Heart right ventricle (tissue), 16 donors: ENCODE measurements at places on chromosomes 12 and 14. TPM values are rescaled to one million over a fixed set of nuclear protein-coding genes. Genes with fewer than 3 reads are reported as not detected.

The MSI1 gene
- 1.1 TPM for polyA plus RNA-seq

- no peaks in the 10 kb centered on the region for H3K36me3 ChIP-seq
- H3K4me3 ChIP-seq, result no peak overlapping the region
- no peak overlapping the region for H3K27ac ChIP-seq
- H3K4me1 ChIP-seq, result no peaks in the 10 kb centered on the region
- DNase-seq, result no peak
- H3K27me3 ChIP-seq, result peaks cover 12% of the 10 kb centered on the region
Observed at GRCh38 chr12:115763376-115763775, 514.1 kb downstream of the MED13L start.

DNA sequence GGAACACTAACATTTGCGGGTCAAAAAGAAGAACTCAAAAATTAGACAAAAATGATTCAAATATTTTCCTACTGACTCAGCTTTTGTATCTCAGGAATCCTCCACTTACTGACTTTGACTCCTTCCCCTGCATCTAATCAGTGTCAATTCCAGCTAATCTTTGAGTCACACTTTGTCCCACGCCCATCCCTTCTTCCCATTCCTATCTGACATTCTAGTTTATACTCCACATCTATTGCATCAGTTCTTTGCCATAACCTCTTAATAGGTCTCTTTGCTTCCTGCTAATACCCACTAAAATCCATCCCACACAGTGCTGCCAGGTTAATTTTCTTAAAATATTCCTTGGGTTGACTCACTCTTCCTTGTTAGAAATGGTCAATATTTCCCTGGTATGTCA is 19.1 kb downstream of the BBS10 start:
- no peak for DNase-seq
- H3K4me1 ChIP-seq, result no peaks in the 10 kb centered on the region
- H3K27ac ChIP-seq, result no peak overlapping the region
- no peak overlapping the region for H3K4me3 ChIP-seq

GRCh38 chr14:102560458-102561261 is 31.8 kb upstream of the RCOR1 start:
- DNase-seq, result no peak
- H3K27ac ChIP-seq, result no peak overlapping the region
- H3K4me1 ChIP-seq, result no peaks in the 10 kb centered on the region
- H3K4me3 ChIP-seq, result no peak overlapping the region
- no peaks in the 10 kb centered on the region for H3K36me3 ChIP-seq

DNA sequence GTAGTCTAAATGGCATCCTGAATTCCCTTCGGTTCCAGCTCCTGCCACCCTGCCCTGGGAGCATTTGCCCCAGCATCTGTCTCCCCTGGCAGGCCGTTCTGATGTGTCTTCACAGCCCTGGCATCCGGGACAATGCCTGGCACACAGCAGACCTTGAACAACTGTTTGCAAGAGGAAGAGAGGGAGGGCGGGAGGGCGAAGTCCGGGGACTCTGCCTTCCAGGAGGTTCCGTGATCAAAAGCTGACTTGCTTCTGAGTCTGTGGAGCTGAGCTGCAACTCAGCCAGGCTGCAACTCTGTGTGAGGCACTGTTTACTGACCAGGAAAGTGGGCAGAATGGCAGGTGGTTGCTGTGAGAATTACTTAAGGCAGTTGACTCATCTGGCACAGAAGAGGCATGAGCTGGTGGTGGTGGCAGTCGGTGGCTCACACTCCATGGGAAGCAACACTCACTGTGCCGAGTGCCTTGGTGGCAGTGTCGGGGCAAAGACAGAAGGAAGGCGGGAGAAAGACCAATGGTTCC is 61.1 kb upstream of the DLK1 start:
- DNase-seq, result no peak
- peaks cover 9% of the 10 kb centered on the region for H3K4me1 ChIP-seq
- no peak overlapping the region for H3K4me3 ChIP-seq
- H3K27ac ChIP-seq, result peak overlapping the region; percentile 3
- H3K36me3 ChIP-seq, result no peaks in the 10 kb centered on the region

GRCh38 chr14:75453817-75454434 is 26.1 kb downstream of the JDP2 start:
- DNase-seq, result no peak
- no peaks in the 10 kb centered on the region for H3K36me3 ChIP-seq
- no peak overlapping the region for H3K4me3 ChIP-seq
- H3K27me3 ChIP-seq, result no peaks in the 10 kb centered on the region

DNA sequence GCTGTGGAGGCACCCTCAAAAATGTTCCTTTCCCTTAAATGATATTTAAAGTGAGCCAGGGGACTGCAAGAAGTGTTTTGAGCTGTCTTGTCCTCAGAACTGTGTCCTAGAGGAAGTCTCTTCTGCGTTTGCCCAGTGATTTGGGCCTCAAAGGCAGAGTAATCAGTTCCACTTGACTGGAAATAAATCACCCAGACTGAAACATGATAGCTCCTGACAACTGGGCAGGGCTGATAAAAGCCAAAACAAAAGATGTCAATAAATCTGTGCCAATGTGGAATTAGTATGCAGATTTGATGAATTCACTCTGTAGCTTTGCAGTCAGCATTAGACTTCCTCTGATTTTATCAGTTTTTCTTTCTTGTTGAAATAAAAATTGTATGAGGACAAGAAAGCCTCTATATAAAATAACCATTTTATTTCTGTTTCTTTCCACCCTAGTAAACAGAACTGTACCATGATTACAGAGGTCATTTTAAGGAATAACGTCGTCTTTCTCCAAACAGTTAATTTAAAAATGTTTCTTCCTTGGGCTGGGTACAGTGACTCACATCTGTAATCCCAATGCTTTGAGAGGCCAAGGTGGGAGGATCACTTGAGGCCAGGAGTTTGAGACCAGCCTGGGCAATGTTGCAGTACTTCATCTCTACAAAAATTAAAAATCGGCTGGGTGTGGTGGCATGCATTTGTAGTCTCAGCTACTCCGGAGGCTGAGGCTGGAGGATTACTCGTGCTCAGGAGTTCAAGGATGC is 180.8 kb downstream of the ERC1 start:
- H3K27ac ChIP-seq, result peak overlapping the region; percentile 52
- H3K36me3 ChIP-seq, result no peaks in the 10 kb centered on the region
- H3K4me1 ChIP-seq, result no peaks in the 10 kb centered on the region
- no peaks in the 10 kb centered on the region for H3K27me3 ChIP-seq

The TMPRSS12 gene
- not detected for polyA plus RNA-seq

DNA sequence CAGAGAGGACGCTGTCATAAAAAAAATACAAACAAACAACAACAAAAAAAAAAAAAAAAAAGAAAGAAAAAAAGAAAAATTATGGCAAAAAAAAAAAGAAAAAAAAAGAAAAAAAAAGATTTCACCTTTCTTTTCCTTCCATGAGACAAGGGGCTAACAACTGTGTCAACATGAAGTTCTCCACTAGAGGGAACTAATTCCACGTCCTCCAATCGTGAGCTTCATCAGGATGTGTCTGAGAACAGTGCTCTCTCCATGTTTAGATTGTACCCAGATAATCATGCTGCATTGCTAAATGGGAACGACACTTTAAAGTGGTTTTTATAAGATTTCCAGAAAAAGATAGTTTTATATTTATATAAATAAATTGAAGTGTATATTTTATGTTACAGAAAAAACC is 96.2 kb upstream of the PTPRB start:
- no peaks in the 10 kb centered on the region for H3K27me3 ChIP-seq
- no peak overlapping the region for H3K27ac ChIP-seq
- no peaks in the 10 kb centered on the region for H3K36me3 ChIP-seq
- no peak for DNase-seq
- no peaks in the 10 kb centered on the region for H3K4me1 ChIP-seq

The RERG gene
- polyA plus RNA-seq, result 9.7 TPM

- H3K27ac ChIP-seq, result no peak overlapping the region
- no peak overlapping the region for H3K4me3 ChIP-seq
- no peak for DNase-seq
- no peaks in the 10 kb centered on the region for H3K27me3 ChIP-seq
- peaks cover 10% of the 10 kb centered on the region for H3K4me1 ChIP-seq
Observed at GRCh38 chr14:28782301-28782700, 15.7 kb downstream of the FOXG1 start.

GRCh38 chr12:32400114-32400672 is 835 bp downstream of the FGD4 start:
- peaks cover 10% of the 10 kb centered on the region for H3K4me1 ChIP-seq
- no peaks in the 10 kb centered on the region for H3K36me3 ChIP-seq
- no peak for DNase-seq
- H3K4me3 ChIP-seq, result peak overlapping the region; percentile 85
- peak overlapping the region; percentile 79 for H3K27ac ChIP-seq

The DTX1 gene
- polyA plus RNA-seq, result 1.0 TPM

DNA sequence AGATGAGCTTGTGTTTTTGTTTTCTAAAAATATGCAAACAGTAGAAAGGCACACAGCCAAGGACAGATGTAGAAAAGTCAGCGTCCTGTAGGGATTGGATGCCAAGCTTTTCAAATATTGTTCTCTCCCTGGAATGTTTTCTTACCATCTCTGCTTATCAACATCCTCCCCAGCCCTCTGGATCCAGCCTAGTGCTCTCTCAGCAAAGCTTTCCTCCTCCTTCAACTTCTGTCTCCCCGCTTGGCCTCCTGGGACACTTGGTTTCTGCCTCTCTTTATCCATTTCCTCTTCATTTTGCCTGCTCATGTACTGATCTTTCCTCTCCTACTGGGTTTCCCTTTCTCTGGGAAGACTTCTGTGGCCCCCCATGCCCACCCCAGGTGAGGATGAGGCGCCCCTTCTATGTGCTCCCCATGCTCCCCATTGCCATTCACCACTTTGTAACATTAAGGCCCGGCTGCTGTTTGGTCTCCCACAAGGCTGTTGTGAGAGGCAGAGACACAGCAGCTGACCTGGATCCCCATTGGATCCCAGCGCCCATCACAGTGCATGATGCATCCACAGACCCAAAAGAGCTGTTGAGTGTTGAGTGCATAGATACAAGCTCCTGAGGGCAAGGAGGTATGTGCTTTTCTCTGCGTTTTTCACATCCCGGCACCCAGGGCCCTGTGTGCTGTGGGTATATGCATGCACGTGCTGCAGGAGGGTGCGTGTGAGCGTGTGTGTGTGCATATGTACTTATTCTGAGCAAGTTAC is 38.2 kb downstream of the EVL start:
- H3K4me3 ChIP-seq, result peak overlapping the region; percentile 17
- peak; percentile 57 for DNase-seq
- no peaks in the 10 kb centered on the region for H3K36me3 ChIP-seq
- H3K27me3 ChIP-seq, result no peaks in the 10 kb centered on the region
- peaks cover 45% of the 10 kb centered on the region for H3K4me1 ChIP-seq

GRCh38 chr12:70722584-70723343 is 85.5 kb upstream of the PTPRB start:
- no peaks in the 10 kb centered on the region for H3K27me3 ChIP-seq
- DNase-seq, result no peak
- H3K36me3 ChIP-seq, result no peaks in the 10 kb centered on the region
- peak overlapping the region; percentile 5 for H3K4me3 ChIP-seq

DNA sequence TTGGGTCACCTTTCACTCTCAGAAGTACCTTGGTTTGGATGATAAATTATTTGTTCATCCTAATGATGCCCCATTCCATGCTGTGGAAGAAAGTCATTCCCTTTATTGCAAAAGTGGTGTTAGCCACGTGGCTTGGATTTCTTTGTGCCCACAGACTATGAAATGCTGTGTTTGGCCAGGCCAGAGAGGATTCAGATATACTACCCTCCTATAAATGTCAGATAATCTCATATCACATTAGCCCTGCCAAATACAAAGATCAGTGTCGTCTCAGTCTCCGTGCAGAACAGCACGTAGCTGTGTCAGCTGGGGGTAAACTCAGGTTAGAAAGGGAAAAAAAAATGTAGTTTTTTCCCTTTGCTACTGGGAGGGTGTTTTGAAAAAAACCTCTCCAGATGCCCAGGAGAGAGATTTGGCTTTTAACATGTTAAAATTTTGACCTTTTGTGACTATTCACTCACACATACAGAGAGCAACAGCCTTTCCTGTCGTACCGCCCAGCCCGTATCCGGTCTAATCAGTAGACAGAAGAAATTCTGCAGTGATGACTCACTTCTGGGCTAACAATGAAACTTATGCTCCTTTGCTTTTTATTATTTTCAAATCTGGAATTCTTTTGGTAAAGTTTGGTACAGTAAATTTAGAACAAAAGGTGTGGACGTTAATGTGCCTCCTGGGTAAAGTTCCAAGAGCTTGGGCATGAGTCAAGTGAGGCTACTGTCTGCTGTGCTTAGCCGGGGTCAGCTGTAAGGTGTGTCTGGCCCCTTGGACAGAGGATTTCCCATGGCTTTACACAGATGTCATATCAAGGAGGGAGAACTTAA is 8.5 kb upstream of the PTPRB start:
- no peaks in the 10 kb centered on the region for H3K27me3 ChIP-seq
- no peak overlapping the region for H3K4me3 ChIP-seq
- DNase-seq, result peak; percentile 67
- H3K4me1 ChIP-seq, result peaks cover 60% of the 10 kb centered on the region
- H3K27ac ChIP-seq, result peak overlapping the region; percentile 85
- H3K36me3 ChIP-seq, result no peaks in the 10 kb centered on the region

GRCh38 chr12:40104461-40105264 is 1.2 kb downstream of the SLC2A13 start:
- H3K36me3 ChIP-seq, result no peaks in the 10 kb centered on the region
- DNase-seq, result peak; percentile 9
- peak overlapping the region; percentile 98 for H3K4me3 ChIP-seq
- H3K4me1 ChIP-seq, result peaks cover 44% of the 10 kb centered on the region

The C12orf56 gene
- polyA plus RNA-seq, result not detected

- peaks cover 5% of the 10 kb centered on the region for H3K4me1 ChIP-seq
- H3K4me3 ChIP-seq, result no peak overlapping the region
- no peaks in the 10 kb centered on the region for H3K36me3 ChIP-seq
- no peak for DNase-seq
- peak overlapping the region; percentile 30 for H3K27ac ChIP-seq
- H3K27me3 ChIP-seq, result no peaks in the 10 kb centered on the region
Observed at GRCh38 chr14:32408018-32408417, 78.9 kb downstream of the AKAP6 start.

DNA sequence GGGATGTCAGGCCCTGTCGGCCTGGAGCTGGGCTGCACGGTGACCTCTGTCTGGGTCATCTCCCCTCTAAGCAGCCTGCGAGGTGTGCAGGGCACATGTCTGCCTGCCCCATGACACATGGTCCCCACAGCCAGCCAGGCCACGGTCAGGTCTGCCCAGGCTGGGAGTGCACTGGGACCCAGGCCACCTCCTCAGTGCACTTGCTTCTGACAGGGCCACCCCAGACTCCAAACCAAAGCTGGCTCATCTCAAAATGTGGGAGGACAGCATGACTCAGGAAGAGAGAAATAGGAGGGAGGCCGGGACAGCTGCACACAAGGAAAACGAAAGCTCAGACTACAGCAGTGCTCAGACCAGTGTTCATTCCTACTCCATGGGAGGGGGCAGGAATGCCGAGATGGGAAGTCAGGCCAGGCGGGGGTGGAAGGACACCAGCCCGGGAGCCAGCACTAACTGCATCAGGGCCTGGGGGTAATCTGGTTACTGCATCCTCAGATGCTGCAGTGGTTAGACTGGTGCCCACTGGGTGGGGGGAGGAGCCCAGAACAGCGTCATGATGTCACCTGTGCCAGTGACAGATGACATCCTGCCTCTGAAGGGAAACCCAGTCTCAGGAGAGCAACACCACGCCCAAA is 4.0 kb downstream of the P2RX2 start:
- H3K27ac ChIP-seq, result peak overlapping the region; percentile 29
- peaks cover 29% of the 10 kb centered on the region for H3K27me3 ChIP-seq
- H3K36me3 ChIP-seq, result no peaks in the 10 kb centered on the region

The GPR65 gene
- 0.29 TPM for polyA plus RNA-seq

The MYO1H gene
- 0.09 TPM for polyA plus RNA-seq
